ENCODE measurements at places on chromosomes 7 and 10.

DNA sequence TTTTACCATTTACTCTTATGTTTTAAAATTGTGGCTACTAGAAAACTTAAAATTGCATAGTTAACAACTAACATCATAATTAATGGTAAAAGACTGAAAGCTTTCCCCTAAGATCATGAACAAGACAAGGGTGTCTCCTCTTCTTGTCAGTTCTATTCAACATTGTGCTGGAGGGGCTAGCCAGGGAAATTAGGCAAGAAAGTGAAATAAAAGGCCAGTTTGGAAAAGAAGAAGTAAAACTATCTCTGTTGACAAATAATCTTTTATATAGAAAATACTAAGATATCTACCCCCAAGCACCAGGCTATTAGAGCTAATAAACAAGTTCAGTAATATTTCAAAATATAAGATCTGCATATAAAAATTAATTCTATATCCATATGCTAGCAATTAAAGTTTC lies 46.9 kb upstream of the MXI1 start:
- ATAC-seq = no peak

DNA sequence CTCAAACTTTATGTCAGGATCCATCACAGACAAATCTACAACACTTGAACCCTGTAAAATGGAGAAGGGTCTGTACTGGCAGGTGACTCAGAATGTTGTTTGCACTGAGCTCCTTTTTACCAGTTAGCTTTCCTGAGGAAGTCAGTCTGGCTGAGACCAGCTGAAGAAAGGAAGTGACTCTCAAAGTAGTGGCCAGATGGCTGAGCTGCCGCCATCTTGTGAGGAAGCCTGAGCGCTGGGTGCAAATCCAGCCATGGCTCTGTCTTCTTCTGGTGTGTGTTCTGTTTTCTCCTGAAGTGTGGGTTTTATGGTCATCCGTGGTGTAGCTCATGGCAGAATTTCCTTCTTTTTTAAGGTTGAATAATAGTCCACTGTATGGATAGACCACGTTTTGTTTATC lies 25.5 kb upstream of the ECHDC3 start:
- no peak for ATAC-seq

- ATAC-seq = no peak
Measured at GRCh38 chr7:40316176-40316575, 181.4 kb downstream of the SUGCT start.

- ATAC-seq = no peak
Measured at GRCh38 chr7:92259610-92260247, 14.0 kb downstream of the ANKIB1 start.

GRCh38 chr10:6493521-6494441 lies 86.3 kb downstream of the PRKCQ start:
- ATAC-seq = peak; percentile 69

DNA sequence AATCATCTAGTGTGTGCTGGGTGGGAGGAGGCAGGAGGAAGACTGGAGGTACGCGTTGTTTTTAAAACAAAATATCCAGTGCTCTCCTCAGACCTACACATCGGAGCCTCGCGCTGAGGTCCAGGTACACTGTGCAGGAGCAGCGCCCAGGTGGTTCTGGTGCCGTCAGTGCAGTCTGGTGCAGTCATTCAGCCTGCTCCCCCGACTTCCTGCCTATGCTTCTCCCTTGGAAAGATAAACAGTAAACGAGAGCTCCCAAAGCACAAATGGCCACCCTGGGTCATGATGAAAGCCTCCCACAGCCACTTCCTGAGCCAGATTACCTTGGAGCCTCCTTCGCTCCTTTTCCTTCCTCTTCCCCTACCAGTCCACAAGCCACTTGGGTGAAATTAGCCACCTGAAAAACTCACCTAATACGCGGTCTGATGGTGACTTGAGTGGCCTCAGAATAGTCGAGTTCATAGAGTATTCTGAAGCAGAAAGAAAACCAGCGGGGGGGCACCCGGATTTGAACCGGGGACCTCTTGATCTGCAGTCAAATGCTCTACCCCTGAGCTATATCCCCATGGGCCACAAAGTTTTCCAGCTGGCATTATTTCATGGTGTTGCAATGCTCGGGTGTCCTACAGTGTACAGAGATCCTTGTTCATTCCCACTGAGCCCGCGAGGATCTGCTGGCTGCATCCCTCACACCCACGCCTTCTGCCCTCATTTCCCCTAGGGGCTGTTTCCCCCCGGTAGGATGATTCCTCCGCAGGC lies 82.5 kb downstream of the ZNF467 start:
- ATAC-seq = no peak

GRCh38 chr10:128892005-128892404 lies 575.0 kb upstream of the MGMT start:
- ATAC-seq = no peak

DNA sequence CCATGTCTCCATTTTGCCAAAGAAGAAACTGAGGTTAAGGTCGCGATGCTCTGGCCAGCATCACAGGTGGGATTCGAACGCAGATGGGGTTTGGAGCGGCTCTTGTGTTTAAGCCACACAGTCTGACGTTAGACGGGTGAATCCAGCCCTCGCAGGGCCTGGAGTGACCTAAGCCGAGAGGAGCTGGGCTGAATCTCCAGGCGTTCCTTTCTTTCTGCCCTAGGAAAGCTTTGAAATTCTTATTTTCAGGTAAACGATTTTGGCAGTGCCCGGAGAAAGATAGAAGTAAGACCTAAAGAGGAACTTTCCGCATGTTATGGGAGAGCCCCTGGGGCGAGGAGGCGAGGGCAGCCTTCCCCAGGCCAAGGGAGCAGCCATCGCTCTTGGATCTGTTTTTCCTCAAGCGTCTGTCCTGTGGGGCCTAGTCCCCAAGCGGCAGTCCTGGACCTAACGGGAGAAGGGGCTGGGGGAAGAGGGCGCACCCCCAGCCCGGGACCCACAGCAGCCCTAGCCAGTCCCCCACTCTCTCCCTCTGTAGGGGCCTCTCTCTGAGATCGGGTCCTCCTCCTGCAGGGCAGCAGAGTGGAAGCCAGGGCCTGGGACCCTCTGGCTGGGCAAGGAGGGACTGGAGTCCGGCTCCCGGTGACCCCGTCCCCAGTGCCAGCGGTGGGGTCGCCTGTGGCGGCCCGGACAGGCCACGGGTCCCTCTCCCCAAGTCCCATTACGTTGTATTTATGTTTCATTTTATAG lies 8.9 kb upstream of the LBX1 start:
- no peak for ATAC-seq

- no peak for ATAC-seq
Measured at GRCh38 chr10:34397324-34397723, 417.8 kb downstream of the PARD3 start.

DNA sequence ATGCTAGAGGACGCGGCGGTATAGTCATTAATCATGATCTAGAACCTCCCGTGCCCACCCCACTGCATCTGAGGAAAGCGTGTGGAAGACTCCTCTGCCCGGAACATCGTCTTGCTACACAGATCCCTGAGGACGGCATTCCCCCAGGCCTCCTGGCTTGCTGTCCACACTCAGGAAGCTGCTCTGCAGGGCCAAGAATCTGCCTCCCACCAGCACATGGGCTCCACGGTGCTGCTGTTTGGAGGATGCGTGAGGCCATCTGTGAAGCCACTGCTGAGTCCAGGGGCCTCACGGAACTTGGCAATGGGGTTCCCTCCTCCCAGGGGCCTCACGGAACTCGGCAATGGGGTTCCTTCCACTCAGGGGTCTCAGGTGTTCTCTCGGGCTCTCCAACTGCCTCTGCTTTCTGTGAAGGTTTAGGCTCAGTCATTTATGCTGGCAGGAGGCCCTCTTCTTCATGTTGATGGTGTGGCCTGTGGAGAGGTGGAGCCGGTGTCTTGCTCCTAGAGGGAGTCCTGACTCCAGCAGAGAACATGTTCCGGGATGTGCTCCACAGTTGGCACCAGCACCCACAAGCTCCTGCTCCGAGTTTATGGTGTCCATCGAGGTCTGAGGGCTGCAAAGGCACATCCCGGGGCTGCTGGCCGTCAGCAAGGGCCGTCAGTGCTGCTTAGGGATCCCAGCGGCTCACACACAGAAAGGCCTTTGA lies 273.3 kb downstream of the DNAJB6 start:
- ATAC-seq = no peak

DNA sequence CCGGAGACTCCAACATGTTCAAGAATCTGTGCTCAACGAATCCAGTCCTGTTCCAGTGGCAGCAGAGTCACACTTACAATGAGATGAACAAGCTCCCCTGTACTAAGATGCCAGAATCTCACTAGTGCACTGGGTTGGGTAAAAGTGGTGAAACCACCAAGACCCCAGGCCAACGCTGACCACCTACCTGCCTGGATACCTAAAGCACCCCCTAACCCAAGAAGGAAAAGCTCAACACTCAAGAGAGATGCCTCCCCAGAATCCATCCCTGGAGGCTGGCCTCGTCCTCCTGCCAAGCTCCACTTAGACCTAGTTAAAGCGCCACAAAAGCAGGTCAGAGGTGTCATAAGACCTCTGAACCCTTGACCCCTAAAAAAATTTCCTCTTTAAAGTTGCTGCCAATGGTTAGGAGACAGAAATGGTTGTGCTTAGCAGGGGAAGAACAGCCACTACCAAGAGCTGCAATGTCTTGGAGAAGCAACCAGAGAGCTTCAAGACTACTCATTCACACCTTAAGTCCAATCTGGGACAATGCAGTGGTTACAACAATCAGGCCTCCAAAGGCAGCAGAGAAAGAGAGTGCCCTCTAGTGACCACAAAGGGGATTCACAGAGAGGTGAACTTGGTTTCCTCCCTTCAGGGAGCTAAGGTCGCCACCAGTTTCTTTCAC lies 94.6 kb upstream of the MACROH2A2 start:
- ATAC-seq = peak; percentile 63
